ENCODE measurements at places on chromosomes 6 and 20.

DNA sequence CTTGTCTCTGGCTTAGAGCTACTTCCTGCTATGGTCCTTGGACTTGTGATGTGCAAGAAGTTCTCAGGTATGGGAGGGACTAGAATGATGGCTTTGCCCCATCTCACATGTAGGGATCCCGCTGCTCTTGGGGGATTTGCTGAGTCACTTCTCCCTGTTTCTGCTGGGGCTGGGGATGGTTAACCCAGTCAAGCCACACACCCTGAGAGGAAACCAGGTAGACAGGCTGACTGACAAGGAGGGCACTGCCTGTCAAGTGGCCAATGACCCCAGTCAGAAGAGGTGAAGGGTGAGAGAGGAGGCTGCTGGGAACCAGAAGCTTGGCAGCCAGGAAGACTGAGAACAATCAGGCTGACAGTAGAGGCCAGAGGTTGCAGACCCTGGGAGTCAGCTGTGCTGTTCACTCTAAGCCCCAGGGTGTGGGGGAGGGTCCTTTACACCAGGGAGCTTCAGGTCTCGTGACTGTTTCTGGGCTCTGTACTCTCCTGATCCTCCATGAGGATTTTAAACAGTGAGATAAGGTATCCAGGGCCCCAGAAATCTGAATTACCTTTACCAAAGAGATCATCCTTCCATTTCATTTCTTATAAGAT, 34.6 kb downstream of the HLA-F start:
- DNase-seq = no peak

DNA sequence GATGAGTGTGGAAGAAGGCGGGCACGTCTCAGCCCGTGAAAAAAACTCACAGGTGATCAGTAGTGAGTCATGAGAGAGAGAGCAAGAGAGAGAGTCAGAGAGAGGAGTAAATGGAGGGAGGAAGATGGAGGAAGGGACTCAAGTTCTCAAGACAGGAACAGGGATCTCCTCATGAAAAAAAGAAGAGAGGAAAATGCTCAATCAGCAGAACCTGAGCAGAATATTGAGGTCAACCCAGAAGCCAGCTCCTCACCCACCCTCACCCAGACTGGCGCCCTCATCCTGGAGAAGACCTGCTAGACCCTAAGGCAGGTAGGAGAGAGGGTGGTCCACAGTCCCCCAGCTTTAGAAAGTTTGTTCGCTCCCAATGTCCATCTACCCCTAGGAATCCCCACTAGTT, 4.8 kb downstream of the UBD start:
- DNase-seq = no peak

DNA sequence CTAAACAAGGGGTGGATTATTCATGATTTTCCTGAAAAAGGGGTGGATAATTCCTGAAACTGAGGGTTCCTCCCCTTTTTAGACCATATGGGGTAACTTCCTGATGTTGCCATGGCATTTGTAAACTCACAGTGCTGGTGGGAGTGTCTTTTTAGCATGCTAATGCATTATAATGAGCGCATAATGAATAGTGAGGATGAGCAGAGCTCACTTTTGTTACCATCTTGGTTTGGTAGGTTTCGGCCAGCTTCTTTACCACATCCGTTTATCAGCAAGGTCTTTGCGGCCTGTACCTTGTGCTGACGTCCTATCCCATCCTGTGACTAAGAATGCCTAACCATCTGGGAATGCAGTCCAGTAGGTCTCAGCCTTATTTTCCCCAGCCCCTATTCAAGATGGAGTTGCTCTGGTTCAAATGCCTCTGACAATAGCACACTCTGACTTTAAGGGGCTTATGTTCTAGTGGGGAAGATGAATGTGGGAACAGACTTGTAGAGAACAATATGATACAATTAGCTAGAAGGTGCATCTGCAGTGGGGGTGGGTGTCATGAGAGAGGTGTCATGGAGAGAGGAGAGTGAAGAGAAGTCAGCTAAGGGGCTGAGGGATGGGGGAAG, 4.2 kb upstream of the GPR31 start:
- no peak for DNase-seq

GRCh38 chr6:121934451-121934850, 465.0 kb upstream of the HSF2 start:
- no peak for DNase-seq

GRCh38 chr6:37777272-37777834, 42.2 kb upstream of the ZFAND3 start:
- no peak for DNase-seq

GRCh38 chr6:170025341-170025911, 265.5 kb downstream of the DLL1 start:
- DNase-seq = no peak

Measured in central memory CD8-positive, alpha-beta T cell (primary cell).